ENCODE measurements at places on chromosomes 5 and 9.

DNA sequence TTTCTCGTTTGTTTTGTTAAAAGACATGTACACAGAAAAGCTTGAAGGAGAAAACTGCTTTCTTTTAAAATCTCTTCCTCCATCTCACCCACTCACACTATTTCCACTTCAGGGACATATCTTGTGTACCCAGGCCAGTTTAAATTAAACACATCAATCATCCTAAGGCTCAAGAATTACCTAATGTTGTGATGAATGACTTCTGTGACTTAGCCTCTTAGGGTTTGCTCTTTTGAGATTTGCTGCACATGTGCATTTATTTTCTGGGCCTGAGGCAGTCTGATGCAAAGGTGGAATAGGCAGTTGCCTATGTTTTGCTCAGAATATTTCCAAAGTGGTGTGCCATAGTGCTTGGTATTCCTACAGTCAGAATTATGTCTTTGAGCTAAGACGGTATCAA lies 439.9 kb upstream of the CHD1 start:
- DNase-seq, result no peak

GRCh38 chr5:58825899-58826298 lies 243.0 kb downstream of the RAB3C start:
- no peak for DNase-seq

- no peak for DNase-seq
Observed at GRCh38 chr5:116442095-116442534, 132.5 kb downstream of the SEMA6A start.

DNA sequence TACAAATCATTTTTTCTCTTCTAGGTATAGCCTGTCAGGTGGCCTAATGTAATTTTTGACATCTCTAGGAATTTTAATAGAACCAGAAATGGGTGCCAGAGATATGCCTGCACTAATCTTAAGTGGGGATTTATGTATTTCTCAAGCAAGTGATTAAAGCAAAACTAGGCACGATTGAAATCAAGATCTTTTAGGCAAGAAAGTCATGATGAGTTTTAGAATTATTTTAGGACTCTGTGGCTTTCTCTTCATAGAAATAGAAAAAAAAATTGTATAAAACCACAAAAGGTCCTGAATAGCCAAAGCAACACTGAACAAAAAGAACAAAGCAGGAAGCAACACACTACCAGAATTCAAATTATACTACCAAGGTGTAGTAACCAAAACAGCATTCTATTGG lies 952 bp upstream of the AMACR start:
- no peak for DNase-seq

Measured in stimulated activated CD4-positive, alpha-beta T cell treated with anti-CD3 and anti-CD28 coated beads, Interleukin-4, amount 100 ng/mL, for 4 hours (primary cell).